ENCODE measurements at places on chromosomes 13 and 19.

DNA sequence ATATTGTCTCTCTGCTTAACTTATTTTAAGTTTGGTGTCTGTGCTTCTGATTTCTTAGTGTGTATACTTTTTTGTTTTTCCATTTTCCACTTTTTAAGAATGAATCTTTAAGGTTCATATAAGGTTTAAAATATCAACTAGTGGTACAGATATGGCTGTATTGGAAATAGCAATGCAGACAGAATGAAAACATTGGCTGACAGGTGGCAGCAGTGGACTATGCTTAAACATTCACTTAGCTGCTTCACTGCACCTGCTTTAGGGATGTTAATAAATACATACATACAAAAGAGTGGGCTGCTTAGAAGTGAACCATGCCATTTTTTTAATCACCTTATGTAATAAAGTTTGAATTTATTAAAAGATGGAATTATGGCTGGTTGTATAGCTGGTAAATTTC is 27.3 kb downstream of the TM9SF2 start:
- no peak for DNase-seq

DNA sequence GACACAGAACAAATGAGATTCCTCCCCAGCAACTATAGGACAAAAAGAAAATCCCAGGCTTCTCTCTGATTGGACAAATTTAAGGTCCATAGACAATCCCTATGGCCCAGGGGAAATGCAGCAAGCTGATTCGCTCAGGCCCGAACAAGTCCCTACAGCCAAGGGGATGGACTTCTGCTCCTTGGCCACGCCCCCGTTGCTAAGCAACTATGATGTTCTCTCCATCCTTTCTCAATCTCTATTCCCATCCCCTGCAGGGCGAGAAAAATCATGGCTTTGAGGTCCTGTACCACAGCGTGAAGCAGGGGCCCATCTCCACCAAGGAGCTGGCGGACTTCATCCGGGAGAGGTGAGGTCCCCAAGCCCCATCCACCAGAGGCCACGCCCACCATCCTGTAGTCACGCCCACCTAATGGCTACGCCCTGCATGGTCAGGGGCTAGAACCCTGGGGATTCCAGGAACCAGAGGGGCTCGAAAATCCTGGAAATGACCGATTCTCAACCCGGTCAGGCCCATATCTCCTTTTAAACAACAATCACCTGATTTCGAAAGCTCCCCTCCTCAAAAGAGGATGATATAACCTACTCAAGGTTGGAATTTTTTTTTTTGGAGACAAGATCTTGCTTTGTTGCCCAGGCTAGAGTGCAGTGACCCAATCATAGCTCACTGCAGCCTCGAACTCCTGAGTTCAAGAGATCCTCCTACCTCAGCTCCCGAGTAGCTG is 11.4 kb downstream of the FCHO1 start:
- no peak for DNase-seq

GRCh38 chr13:60303166-60303565 is 93.9 kb upstream of the TDRD3 start:
- no peak for DNase-seq

DNA sequence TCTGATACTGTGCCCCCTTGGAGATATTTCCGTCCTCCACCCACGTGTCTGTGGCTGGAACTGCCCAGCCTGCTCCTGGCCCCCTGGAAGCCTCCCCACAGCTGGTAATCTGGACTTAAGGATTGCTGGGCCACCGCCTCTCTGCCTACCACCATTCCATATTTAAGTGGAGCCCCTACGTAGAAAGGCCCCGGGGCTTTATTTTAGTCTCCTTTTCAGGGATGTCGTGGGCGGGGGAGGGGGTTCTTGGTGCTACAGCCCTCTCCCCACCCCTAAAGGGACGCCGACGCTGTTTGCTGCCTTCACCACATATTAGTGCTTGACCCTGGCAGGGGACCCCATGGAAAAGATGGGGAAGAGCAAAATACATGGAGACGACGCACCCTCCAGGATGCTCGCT is 2.7 kb upstream of the NOP53 start:
- no peak for DNase-seq

- DNase-seq: no peak
These were observed 38.4 kb downstream of the ZDHHC20 start for GRCh38 chr13:21420706-21421105.

- DNase-seq: no peak
These were observed 31.8 kb downstream of the LCP1 start for GRCh38 chr13:46150134-46150693.

DNA sequence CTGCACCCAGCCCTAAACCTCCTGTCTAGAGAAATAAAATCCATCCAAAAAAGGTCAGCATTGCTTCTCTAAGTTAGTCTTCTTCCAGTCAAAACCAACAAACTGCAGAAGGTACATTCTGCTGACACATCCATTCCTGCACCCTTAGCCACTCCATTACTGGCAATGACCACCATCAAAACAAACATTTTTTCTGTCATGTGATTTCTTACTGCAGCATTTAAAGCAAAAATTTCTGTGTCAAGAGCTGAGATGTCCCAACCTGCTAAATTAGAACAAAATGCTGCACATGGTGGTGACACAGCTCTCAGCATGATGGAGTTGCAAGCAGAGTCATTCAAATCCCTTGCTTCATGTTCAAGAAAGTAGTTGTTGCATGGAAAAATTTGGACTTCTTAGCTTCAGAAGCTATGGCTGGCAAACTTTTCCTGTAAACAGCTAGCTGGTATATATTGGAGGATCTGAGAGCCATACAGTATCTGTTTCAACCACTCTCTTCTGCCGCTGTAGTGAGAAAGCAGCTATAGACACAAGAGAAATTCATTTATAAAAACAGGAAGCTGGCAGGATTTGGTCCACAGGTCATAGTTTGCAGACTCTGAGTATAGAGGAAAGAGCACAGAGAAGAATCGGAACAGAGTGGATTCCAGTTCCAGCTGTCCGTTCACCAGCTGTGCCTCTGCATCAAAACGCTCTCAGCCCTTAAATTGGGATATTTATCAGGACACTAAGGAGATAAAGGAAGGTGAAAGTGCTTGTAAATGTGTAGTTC is 17.4 kb downstream of the RUBCNL start:
- no peak for DNase-seq

- no peak for DNase-seq
These were observed 10.9 kb downstream of the B3GNT8 start for GRCh38 chr19:41416194-41416674.

GRCh38 chr13:112903606-112904195 is 65.3 kb upstream of the MCF2L start:
- DNase-seq: peak; percentile 56

DNA sequence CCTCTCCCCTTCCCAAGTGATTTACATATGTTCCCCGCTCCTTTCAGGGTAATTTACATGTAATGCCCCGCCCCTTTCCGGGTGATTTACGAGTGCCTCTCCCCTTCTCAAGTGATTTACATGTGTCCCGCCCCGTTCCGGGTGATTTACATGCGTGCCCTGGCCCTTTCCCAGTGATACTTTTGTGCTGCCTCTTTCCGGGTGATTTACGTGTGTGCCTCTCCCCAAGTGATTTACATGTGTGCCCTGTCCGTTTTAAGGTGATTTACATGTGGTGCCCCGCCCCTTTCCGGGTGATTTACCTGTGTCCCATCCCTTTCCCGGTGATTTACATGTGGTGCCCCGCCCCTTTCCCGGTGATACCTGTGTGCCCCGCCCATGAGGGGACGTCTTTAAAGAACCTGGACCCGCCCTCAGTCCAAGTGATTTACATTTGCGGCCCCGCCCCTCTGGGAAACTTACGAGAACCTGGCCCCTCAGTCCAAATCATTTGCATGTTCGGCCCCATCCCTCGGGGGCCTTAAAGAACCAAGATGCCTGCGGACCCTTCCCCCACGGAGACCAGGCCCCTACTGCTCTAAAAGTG is 559 bp upstream of the LENG9 start:
- DNase-seq: peak; percentile 97

DNA sequence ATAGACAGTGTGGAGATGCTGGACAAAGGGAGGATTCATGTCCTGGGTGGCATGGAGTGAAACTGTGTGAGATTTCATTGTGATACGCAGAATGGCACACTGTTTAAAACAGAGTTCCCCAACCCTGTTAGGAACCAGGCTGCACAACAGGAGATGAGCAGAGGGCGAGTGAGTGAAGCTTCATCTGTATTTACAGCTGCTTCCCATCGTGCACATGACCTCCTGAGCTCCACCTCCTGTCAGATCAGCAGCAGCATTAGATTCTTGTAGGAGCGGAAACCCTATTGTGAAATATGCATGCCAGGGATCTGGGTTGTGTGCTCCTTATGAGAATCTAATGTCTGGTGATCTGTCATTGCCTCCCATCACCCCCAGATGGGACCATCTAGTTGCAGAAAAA is 72.5 kb downstream of the RAP2A start:
- DNase-seq: no peak

DNA sequence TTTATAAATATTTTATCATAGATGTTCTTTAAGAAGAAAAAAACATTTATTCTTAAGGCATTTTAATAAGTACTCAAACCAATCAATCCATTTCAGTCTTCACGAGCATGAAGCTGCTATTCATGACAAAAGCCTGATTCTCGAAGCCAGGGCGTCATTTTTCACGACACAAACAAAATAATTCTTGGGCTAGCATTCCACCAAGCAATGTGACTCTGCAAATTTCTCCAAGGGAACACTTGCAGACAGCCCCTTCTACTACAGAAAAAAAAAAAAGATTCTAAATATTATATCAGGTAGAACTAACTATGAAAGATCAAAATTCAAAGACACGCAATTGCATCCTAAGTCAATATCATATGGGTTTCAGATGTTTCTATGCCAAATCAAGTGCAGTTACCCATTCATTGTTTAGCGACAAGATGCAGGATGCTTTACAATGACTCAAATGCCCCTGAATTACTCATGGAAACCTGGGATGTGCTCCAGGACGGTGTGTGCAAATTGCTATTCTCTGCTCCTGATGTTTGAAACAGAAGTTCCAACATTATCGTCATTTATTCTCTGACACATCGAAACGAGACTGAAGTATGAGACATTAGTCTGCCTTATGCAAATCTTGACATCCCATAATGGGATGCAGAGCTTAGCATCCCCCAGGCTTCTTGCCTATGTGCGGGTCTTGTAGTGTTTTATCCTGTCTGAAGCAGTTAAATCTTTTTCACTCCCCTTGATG is 517.7 kb downstream of the MYO16 start:
- no peak for DNase-seq

DNA sequence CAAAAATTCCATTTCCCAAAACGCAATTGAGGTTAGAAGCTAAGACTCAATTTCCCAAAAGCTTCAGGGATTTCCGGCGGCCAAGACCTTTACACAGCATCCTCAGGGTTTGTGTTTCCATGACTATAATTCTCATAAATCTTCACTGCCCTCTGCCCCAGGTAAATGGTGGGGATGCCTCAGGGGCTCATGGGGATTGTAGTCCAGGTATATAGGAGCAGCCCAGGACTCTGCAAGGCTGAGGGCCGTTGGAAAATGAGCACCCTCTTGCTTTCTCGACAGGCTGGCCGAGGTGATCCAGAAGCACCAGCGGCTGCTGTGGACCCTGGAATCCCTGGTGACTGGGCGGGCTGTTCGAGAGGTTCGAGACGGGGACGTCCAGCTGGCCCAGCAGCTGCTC is 6.4 kb downstream of the ALDH16A1 start:
- DNase-seq: no peak

DNA sequence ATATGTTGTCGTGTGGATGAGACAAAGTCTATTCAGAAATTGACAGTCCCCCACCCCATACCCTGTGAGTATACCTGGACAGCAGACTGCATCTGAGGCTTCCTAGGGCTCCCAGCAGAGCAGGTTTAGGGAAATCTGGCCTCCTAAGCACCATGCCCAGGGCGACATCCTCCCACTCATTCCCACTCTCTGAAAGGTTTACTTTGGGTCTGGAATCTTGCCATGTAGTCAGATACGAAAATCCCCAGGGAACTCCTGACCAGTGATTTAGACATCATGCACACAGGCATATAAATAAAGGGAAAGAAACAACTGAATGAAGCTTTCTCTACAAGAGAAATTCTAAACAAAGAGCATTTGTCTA is 717 bp upstream of the NALCN start:
- DNase-seq: no peak

DNA sequence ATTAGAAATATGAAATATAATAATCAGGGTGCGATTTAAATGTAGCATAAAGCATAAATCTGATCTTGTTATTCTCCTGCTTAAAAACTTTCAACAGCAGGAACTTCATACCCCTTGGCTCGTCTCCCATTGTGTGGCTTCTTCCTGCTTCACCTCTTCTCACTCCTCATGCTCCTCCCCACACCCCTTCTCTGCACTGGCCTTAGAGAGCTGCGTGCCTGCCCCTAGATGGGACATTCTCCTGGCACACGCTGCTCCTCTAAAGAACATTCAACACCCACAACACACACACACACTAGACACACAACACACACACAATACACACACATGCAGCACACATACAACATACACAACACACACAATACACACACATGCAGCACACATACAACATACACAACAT is 104.6 kb upstream of the RAP2A start:
- no peak for DNase-seq

GRCh38 chr13:92833071-92833470 is 393.5 kb upstream of the GPC6 start:
- no peak for DNase-seq

DNA sequence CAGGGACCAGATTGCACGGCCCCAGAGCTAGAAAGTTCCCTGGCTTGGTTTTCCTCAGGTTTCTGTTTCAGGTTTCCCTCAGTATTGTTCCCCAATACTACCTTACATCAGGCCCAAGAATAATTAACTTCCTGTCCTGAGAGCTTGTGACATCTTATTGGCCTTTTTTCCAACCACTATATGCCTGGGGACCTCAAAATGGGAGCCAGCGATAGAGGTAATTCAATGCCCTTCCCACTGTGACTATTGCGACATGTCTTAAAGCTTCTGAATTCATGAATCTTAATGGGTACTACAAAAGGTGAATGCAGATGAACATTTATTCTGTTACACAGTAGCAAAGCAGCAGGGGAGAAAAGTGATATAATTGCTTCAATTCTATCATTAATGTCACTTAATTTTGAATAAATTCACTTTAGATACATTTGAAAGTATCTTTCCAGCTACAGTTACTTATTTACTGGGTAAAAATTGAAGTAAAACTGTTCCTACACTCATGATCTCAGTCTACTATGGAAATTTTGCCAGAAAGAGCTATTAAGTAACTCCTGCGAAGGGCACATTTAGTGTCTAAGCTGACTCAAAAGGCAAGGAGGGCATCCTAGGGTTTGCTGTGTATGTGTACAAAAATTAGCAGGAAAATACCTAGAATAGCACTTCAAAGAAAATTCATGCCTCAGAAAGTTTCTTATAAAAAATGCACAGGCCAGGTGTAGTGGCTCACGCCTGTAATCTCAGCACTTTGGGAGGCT is 4.1 kb downstream of the CRYL1 start:
- no peak for DNase-seq

GRCh38 chr13:25059166-25059565 is 36.8 kb upstream of the PABPC3 start:
- DNase-seq: no peak

Measured in natural killer cell treated with Interleukin-12 subunit alpha and Interleukin-12 subunit beta and Interleukin-15 and Interleukin-18, amount 100 ng/mL, for 72 hours (primary cell).